ENCODE measurements at places on chromosomes 11 and 22. TPM values are rescaled to one million over a fixed set of nuclear protein-coding genes. Genes with fewer than 3 reads are reported as not detected.

The HTR3A gene
- total RNA-seq = not detected

The UBQLNL gene
- total RNA-seq = not detected

- no peaks in the 10 kb centered on the region for H3K36me3 ChIP-seq
- no peaks in the 10 kb centered on the region for H3K4me1 ChIP-seq
- no peak overlapping the region for H3K4me3 ChIP-seq
- no peaks in the 10 kb centered on the region for H3K27me3 ChIP-seq
- no peak overlapping the region for H3K27ac ChIP-seq
These were observed 10.1 kb downstream of the CSRP3 start for GRCh38 chr11:19191530-19192169.

GRCh38 chr22:33921525-33922348 is 1.5 kb upstream of the LARGE1 start:
- peak; percentile 57 for DNase-seq
- H3K27ac ChIP-seq = no peak overlapping the region
- H3K4me3 ChIP-seq = peak overlapping the region; percentile 60
- H3K4me1 ChIP-seq = peaks cover 3% of the 10 kb centered on the region

DNA sequence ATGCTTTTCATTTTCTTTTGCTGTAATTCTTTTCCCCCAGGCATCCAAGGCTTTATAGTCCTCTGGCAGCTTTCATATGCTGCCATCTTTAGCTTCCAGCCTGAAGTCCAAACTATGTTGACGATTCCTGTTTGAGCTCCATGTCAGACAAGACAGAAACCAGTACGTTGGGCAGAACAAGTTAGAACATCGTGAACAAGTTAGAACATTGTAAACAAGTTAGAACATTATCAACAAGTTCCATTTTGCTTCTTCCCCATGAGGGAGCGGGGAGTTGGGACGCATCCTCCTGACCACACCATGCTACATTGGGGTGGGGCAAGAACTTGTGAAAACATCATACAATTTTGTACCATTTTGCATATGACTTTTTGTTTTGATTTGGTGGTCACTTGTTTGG is 23.9 kb downstream of the GLB1L2 start:
- no peak overlapping the region for H3K4me3 ChIP-seq
- H3K4me1 ChIP-seq = peaks cover 11% of the 10 kb centered on the region

The GAS2 gene
- 2.0 TPM for total RNA-seq

DNA sequence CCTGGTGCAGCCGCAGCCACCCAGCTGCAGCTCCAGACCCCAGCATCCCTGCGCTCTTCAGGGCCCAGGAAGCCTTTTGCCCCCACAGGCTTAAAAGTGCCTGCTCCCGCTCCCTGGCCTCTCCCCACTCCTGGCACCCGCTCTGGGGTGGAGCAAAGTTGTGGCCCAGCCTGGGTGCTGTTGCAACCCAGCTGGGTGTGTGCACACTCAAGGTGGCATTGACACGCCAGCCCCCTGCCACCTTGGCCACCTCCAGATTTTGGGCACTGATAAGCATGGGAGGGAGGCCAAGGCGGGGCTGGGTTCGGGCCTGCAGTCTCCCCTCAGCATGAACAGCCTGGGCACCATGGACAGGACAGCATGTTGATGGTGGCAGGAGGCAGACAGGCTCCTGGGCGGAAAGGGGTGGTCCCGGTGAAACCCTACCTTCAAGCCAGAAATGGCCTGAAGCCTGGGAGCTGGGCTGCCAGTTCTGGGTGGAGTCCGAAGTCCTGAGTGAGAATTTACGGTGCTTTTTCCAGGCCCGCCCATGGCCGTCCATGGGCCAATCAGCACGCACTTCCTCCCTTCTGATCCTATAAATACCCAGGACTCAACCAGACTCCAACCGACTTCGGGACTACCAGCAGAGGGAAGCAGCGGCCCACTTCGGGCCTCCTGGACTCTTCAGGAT is 23.6 kb upstream of the RNASEH2C start:
- H3K36me3 ChIP-seq = no peaks in the 10 kb centered on the region
- no peak for DNase-seq
- H3K27ac ChIP-seq = no peak overlapping the region
- peaks cover 22% of the 10 kb centered on the region for H3K27me3 ChIP-seq
- no peak overlapping the region for H3K4me3 ChIP-seq

The WNT7B gene
- not detected for total RNA-seq

The PAMR1 gene
- total RNA-seq = not detected

- H3K4me1 ChIP-seq = no peaks in the 10 kb centered on the region
- H3K27ac ChIP-seq = no peak overlapping the region
- no peaks in the 10 kb centered on the region for H3K36me3 ChIP-seq
- H3K27me3 ChIP-seq = no peaks in the 10 kb centered on the region
These were observed 18.1 kb upstream of the KLHL35 start for GRCh38 chr11:75450826-75451821.

DNA sequence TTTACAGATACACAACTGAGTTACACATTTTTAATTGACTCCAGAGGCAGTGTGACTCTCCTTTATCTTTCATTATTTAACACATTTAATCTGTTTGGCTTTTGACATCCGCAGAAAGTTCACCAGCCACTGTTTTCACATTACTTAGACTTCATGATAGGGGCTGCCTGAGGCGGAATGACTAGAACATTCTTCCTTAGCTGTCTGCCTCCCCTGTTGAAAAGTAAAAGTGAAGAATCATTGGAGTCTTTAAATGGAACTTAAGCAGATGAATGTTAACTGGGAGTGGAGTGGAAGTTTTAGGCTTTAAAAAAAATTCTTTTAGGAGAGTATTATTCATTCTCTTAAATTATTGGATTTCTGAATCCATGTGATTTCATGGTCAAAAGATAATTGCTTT is 229.2 kb upstream of the MTNR1B start:
- no peaks in the 10 kb centered on the region for H3K36me3 ChIP-seq
- H3K4me3 ChIP-seq = no peak overlapping the region
- H3K27ac ChIP-seq = no peak overlapping the region
- DNase-seq = no peak

The ACR gene
- not detected for total RNA-seq

The BARX2 gene
- total RNA-seq = 4.7 TPM

The DEFB131B gene
- not detected for total RNA-seq

GRCh38 chr22:36816339-36816635 is 548 bp downstream of the PVALB start:
- no peak overlapping the region for H3K4me3 ChIP-seq
- H3K27me3 ChIP-seq = peaks cover 69% of the 10 kb centered on the region
- no peak for DNase-seq
- no peak overlapping the region for H3K27ac ChIP-seq
- peaks cover 4% of the 10 kb centered on the region for H3K4me1 ChIP-seq

DNA sequence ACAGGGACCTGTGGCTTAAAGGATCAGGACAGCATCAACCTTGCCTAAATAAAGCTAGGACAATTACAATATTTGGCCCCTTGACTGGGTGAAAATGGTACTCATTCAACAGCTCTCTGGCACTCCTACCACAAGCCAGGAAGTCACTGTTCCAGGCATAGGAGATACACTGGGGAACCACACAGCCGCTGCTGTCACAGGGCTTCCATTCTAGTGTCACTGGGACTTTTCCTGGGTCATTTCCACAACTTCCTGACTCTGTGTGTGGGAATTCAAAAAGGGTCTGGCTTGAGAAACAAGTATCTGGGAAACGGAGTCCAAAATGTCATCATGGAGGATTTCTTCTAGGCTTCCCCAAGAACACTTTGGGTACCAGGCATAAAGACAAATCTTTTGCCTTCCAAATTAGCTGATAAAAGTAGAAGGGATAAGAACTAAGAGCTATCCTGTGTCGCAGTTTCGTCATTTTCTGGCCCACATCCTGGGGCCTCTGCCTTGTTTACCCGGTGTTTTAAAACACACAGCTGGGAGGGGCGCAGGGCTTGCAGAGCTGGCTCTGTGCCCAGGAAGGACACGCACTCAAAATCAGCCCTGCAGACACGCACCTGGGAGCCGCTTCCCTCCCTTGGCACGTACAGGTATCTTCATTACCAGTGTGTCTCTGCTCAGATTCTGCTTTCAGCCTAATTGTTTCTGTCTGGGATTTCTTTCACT is 38.0 kb downstream of the TMEM45B start:
- DNase-seq = peak; percentile 91
- peaks cover 38% of the 10 kb centered on the region for H3K4me1 ChIP-seq
- H3K4me3 ChIP-seq = peak overlapping the region; percentile 65
- no peaks in the 10 kb centered on the region for H3K27me3 ChIP-seq

DNA sequence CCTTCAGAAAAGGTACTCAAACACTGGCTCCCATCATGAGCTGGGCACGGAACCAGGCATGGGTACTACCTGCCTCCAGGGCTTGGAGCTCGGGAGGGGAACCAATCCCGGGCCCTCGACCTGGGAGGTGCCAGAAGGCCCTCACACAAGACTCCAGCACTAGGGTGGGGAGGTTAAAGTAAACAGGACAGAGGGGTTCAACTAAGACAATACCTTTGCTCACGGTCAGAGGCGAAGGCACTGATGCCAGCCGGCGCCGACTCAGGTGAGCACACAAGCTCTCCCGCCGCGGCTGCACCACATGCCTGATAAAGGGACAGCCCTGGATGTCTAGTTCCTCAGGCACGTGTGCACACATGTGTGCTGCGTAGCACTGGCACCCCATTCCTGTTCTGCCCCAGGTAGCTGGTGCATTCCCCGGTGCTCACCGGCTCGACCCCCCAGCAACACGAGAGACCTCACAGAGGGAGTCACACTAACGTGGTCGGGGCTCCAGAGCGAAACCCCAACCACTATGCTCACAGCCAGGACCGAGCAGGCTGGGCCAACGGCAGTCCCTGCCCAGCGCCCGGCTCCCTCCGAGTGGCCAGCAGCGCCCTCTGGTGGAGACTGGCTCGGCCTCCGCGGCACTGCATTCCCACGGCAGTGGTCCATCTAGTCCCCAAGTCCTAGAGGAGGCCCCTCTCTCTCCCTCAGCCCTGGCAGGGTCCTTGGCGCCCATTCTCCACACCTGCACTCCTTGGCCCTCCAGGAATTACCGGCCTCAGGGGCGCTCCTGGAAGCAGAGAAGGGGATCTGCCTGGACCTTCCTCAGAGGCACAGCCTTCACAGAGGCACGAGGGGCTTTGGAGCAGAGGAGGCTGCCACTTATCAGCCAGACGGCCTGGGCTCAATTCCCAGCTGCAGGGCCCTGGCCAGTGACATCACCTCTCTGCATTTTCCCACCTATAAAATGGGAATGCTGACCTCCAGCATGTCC is 28.8 kb upstream of the MOB2 start:
- H3K4me3 ChIP-seq = no peak overlapping the region
- no peaks in the 10 kb centered on the region for H3K27me3 ChIP-seq
- no peaks in the 10 kb centered on the region for H3K36me3 ChIP-seq
- H3K4me1 ChIP-seq = peaks cover 2% of the 10 kb centered on the region
- peak; percentile 91 for DNase-seq

GRCh38 chr11:57417056-57417455 is 9.9 kb downstream of the SLC43A3 start:
- no peaks in the 10 kb centered on the region for H3K27me3 ChIP-seq
- no peak for DNase-seq
- H3K4me1 ChIP-seq = peaks cover 31% of the 10 kb centered on the region
- H3K27ac ChIP-seq = no peak overlapping the region
- peaks cover 83% of the 10 kb centered on the region for H3K36me3 ChIP-seq

DNA sequence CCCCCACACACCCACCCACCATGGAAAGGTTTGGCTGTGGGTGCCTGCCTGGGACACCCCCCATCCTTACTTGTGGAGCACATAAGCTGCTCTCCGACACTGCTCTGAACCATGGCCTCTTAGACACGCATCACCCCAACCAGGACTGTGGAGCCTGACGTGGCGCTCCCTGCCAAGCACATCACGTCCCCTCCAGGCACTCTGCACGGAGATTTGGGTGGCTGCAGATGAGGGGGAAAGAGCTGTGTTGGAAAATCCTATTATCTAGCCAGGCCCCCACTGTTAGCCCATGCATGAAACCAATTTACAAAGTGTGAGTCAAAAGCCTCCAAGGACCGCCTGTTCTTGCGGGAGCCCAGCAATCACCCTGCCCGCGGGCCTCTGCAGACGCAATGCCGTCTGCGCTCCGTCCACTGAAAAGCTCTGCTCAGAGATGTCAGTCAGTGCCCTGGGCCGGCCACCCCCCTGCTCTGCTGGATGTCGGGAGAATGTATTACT is 163.4 kb upstream of the NECTIN1 start:
- H3K27ac ChIP-seq = no peak overlapping the region
- DNase-seq = no peak
- no peaks in the 10 kb centered on the region for H3K36me3 ChIP-seq
- H3K4me1 ChIP-seq = no peaks in the 10 kb centered on the region

DNA sequence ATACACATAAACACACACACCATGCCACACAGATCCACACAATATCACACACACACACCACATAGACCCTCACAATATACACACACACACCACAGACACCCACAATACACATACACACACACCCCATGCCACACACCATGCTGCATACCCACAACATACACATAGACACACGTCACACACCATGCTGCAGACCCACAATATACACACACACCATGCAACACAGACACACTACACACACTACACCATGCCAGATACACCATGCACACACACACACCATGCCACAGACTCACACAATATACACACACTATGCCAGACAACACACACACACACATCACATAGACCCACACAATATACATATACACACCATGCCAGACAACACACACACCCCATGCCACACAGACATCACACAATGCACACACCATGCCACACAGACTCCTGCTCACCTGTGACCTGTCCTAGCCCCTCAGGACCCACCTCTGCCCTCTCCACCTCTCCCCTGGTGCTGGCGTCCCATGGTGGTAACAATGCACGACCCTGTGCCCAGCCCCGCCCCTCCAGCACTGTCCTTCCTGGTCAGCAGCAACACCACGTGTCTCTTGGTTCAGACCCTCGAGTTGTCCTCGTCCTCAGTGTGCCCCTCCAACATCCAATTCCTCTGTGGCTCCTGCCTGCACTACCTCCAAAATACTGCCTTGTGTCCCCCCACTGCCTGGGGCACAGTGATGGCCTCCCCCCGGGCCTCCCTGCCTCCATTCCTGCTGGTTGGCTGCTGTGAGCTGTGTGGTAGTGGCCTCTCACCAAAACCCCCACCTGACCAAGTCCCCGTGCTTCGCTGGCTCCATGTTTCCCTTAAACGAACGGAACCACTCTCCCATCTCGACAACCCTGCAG is 23.7 kb upstream of the RFPL3 start:
- H3K36me3 ChIP-seq = no peaks in the 10 kb centered on the region
- H3K27ac ChIP-seq = no peak overlapping the region
- H3K4me3 ChIP-seq = no peak overlapping the region
- DNase-seq = no peak

DNA sequence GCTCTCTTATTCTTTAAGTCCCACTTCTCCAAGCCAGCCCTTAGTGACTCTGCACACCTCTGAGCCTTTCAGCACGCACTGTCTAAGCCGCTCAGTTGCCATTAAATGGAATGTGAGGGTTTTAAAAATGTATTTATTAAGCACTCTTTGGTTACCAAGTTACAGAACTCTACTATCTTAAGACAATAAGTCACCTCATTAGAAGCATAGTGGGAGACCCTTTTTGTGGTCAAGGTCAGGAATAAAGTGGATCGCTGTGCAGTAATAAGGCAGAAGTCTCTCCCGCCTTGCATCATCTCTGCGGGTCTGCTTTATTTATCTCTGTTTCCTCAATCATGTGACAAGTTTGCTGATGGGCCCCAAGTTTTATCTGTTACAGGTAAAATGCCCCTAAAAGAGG is 11.9 kb downstream of the SLC25A18 start:
- no peak for DNase-seq
- no peaks in the 10 kb centered on the region for H3K4me1 ChIP-seq
- H3K27me3 ChIP-seq = no peaks in the 10 kb centered on the region
- H3K27ac ChIP-seq = no peak overlapping the region

The OR52I1 gene
- total RNA-seq = not detected
